Mucosa of gallbladder (tissue), 1 donor: ENCODE measurements at places on chromosomes 3 and 15. TPM values are rescaled to one million over a fixed set of nuclear protein-coding genes. Genes with fewer than 3 reads are reported as not detected.

- DNase-seq: no peak
Observed at GRCh38 chr3:22236490-22237270, 485.7 kb upstream of the ZNF385D start.

DNA sequence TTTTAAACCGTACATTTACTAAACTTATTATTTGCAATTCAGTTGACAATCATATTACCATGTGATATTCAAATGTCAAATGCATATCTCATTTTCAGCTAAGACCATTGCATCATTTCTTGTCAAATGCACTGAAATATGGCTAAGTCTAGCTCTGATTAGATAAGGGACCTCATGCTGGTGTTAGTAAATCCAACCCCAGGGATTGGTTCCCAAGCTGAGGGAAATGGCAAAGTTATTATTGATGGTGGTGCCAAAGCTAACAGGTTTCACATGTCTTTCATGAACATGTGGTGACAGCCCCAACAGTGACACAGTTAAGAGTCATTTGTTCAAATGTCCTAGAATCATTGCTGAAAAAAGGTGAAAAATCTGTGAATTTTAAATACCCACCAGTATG lies 641.1 kb downstream of the MECOM start:
- DNase-seq: no peak

ZNF774 gene
- 18.4 TPM for total RNA-seq

FAM227B gene
- total RNA-seq: 6.0 TPM

DNA sequence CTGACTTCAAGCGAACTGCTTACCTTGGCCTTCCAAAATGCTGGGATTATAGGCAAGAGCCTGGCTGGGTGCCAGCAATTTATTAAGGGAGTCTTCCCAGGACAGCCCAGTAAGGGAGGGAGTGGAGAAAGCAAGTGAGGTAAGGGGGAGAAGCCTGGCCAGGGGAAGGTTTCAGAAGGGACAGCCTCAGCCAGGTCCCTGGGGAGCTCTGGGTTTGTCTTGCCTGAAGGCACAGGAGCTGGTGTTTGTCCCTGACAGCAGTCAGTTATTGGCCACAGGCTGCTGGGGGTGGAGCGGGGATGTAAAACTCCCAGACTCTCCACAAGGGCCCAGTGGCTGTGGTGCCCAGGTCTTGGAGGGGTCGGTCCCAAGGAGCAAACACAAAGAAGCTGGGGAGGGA lies 33.0 kb upstream of the CDCP1 start:
- no peak for DNase-seq
